ENCODE measurements at places on chromosomes 5 and 9.
A peak's percentile ranks its signal among the peaks of the same experiment; 100 is the strongest.

DNA sequence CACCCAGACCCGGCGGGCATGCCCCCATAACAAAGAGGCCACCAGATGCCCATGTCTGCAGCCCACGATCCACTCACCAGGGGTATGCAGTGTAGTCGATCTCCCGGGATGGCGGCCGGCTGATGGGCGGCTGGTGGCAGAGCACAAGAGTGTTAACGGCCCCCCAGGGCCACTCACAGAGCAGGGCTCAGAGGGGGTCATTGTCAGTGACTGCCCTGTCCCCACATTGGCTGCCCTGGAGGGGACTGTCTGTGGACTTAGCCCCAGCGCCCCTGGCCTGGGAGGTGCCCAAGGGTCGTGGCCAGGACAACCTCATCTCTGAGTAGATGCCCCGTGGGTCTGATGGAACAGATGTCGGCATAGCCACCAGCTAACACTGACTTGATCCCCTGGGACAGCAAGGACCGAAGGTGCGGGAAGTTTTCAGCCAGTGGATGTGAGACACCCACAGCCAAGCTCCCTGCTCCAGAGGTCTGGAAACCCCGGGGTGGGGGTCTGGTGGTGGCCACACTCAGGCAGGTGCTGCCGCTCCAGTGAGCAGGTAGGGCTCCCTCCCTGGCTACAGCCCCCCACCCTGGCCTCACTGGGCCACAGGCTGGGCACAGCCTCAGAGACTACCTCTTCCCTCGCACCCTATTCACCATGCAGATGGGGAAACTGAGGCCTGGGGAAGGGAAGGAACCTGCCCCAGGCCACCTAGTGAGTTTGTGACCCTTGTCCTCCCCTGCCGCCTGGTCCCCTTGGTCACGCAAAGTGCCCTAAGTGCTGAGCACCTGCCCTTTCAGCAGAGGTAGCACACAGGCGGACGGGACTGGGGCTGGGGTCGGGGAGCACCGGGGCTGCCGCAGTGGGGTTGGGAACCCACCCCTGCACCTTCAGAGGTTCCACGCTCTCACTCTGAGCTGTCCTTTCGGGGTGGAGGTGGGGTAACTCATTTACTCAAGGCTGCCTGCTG, 38.1 kb upstream of the SARDH start:
- H3K27ac ChIP-seq, result no peak overlapping the region
- DNase-seq, result no peak
- peaks cover 30% of the 10 kb centered on the region for H3K36me3 ChIP-seq
- peaks cover 11% of the 10 kb centered on the region for H3K4me1 ChIP-seq
- H3K4me3 ChIP-seq, result no peak overlapping the region

GRCh38 chr5:168796000-168796399, 216.8 kb upstream of the PANK3 start:
- H3K27me3 ChIP-seq, result no peaks in the 10 kb centered on the region
- DNase-seq, result no peak
- no peak overlapping the region for H3K4me3 ChIP-seq
- no peaks in the 10 kb centered on the region for H3K36me3 ChIP-seq

DNA sequence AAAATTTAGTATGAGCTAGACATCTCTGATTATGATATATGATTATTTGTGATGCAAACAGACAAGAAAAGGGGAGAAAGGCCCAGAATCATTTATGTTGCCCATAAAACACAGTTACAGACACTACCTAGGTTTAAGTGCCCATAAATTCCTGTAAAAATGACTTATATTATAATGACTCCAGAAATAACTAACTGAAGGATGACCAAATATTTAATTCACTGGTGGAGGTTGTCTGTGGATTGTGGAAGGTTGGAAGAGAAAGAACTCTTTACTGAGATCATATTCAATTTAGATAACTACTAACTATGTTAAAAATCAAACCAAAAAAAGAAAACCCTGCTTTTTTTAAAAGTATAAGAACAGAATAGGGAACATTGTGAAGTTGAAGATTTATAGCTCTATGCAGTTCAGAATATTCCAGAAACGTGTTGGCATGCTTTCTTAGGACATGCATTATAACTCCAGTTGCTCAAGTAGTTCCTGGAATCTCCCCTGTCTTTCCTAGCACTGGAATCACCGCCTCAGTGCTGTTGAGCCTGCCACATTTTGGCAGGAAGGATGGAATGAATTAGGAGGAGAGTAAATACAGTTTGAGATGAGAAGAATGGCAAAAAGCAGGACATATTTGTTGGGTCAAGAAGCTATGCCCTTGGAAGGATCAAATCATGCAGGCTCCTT, 72.0 kb upstream of the PAPPA start:
- H3K4me1 ChIP-seq, result no peaks in the 10 kb centered on the region
- no peak overlapping the region for H3K4me3 ChIP-seq
- no peaks in the 10 kb centered on the region for H3K27me3 ChIP-seq

- H3K36me3 ChIP-seq, result no peaks in the 10 kb centered on the region
- H3K4me3 ChIP-seq, result peak overlapping the region; percentile 74
- H3K27ac ChIP-seq, result no peak overlapping the region
- H3K27me3 ChIP-seq, result peaks cover 37% of the 10 kb centered on the region
These were observed 78.2 kb upstream of the IFNE start for GRCh38 chr9:21560281-21560745.

- H3K27ac ChIP-seq, result peak overlapping the region; percentile 77
- H3K36me3 ChIP-seq, result no peaks in the 10 kb centered on the region
- no peaks in the 10 kb centered on the region for H3K27me3 ChIP-seq
These were observed 16.2 kb upstream of the TNIP1 start for GRCh38 chr5:151097061-151097460.

Data from body of pancreas (tissue), 4 donors.